CD4-positive, alpha-beta T cell treated with Interleukin-4 for 1 hour (primary cell): ENCODE measurements at places on chromosomes 4 and X.

- no peak for DNase-seq
These were observed 448.7 kb upstream of the FAT1 start for GRCh38 chr4:187172340-187172761.

- no peak for DNase-seq
These were observed 6.1 kb downstream of the ZMAT1 start for GRCh38 chrX:101925733-101926132.

DNA sequence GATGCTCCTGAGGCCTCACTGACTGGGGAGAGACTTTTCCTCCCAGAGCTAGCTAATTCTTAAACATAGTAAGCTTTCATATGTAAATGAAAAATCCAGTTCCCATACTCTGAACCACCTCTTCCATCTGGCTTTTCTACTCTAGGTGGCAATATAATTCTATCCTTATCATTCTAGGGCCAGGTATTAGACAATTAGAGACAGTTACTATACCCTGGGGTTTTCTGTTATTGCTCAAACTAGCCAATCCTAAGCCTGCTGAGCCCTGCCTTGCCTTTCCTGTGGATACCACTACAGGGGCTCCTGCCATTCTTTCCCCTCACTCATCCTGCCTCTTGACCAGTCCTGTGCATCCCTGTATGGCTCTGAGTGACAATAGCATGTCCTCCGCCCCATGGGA, 552.0 kb downstream of the STIM2 start:
- no peak for DNase-seq

- DNase-seq: no peak
These were observed 129.4 kb downstream of the GRIA3 start for GRCh38 chrX:123313486-123313885.

DNA sequence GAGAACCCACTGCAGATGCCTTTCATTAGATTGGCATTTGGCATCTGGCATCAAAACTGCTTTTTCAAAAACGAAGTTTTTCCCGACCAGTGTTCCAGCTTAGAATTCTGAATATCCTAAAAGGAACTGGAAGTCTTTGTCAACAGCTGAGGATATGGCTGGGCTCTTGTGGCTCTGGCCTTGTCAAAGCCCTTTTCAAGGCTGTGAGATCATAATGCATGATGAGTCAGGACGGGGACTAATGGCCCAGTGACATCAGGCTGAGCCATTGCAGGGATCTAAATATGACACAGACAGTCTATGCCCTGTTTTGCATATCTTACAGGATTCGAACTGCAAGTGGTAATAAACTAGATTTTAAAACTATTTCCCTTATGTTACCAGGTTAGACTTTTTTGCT, 306.4 kb downstream of the PTTG2 start:
- DNase-seq: no peak

- no peak for DNase-seq
These were observed 148.4 kb downstream of the STPG2 start for GRCh38 chr4:97994765-97995465.

DNA sequence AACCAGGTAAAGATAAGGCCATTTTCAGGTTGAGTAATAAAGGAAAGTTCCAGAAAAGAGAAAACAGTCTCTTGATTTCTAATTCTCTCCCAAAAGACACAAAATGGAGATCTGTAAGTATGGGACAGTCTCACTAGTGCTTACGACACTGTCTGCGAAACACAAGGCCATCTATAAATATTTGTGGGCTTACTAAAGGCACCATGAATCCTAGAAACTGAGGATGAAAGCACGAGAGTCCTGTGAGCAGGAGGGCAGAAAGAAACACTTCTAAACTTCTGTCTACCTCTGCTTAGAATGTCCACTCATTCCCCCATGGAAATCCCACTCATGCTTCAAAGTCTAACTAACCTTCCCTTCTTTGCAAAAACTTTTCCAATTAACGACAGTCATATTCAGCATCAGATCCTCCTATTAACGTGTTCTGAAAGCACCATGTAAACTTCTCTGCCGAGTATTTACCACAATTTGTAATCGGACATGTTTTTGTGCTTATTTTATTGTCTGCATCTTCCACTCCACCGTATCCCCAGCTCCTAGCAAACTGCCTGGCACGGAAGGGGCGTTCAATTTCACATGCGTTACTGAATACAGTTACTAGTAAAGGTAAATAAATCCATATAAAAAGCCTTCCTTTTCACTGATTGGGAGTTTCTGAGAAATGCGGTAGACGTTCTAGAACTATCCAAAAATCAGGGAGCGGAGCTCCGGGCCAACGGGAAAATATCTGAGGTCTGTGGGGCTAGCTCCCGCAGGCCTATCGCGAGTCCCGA, 665 bp downstream of the PSMD10 start:
- no peak for DNase-seq

- no peak for DNase-seq
These were observed 148.1 kb upstream of the GATB start for GRCh38 chr4:151908734-151909497.

GRCh38 chr4:173403051-173403450, 4.1 kb upstream of the SCRG1 start:
- no peak for DNase-seq

DNA sequence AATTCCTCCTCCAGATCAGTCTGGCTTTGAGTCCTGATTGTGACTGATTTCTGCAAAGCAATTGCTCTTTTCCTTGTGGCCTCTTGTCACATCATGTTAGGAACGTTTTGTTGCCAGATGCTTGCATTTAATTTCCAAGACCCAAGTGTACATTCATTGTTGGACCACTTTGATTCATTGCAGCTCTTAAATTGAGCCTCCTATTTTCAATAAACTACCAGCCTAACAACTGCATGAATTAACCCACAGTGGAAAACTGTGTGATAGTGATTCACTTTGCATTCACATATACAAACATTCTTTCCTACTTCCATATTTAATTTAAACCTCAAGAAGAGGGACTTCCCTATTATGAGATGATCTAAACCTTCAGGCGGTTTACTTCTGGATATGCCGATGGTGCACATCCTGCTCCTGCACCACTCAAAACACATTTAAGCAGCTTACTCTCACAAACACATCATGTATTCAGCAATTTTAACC, 118.4 kb downstream of the AFF1 start:
- DNase-seq: no peak
